ENCODE measurements at places on chromosomes 6 and 20.

- no peak for DNase-seq
These were observed 530 bp downstream of the GOPC start for GRCh38 chr6:117601811-117602150.

DNA sequence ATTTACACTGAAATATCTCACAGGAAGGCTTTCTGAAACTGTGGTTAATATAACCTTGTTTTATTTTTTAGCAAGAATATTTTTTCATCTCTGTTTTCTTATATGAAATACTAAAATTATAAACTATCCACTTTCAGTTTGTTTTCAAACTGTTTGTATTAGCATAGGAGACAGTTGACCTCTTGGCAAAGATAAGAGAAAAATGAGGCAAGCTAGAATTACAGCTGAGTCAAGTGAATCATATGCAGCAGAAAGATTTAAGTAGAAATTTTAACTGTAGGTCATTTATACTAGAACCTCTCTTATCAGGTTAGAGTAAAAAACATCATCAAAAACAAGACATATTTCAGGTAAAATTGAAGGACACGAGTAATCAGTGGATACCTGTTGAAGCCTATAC is 792.6 kb downstream of the PHF3 start:
- DNase-seq = no peak

- DNase-seq = no peak
These were observed 60.4 kb downstream of the TPD52L1 start for GRCh38 chr6:125213939-125214338.

DNA sequence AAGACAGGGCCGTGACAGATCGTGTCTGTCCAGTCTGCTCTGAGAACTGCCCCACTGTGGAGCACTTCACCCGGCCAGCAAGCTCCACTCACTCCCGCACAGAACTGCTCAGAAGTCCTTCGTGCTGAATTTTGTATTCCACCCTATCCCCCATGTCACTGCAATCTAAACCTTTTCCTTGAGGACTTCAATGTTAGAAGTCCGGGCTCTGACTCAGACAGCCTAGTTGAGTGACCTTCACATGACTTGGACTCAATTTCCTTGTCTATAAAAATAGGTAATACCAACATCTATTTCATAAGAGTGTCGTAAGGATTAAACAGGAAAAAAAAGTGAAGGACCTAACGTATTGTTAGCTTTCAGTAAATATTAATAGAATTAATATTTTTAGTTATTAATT is 161.6 kb downstream of the QRSL1 start:
- no peak for DNase-seq

- DNase-seq = no peak
These were observed 42.3 kb upstream of the PTPN1 start for GRCh38 chr20:50467718-50468356.

DNA sequence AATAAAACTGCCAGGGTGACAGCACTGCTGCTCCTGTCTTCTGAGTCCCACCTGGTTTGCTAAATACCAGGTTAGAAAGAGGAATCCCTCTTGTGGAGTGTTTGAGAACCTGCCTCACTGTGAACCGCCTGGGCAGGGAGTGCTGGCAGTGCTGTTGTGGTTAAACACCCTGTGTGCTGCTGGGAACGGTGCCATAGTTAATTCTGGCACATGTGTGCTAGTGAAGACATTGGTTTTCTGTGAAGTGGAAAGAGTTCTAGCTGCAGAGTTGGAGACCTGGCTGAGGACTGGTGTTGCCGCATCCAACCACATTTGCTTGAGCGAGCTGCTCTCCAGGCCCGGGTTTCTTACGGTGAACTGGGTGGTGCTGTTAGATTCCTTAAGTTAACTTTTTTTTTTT is 72.7 kb downstream of the IGF2R start:
- DNase-seq = no peak

- DNase-seq = peak; percentile 36
These were observed 146.0 kb downstream of the LAMP5 start for GRCh38 chr20:9660236-9660868.

- DNase-seq = no peak
These were observed 43.1 kb downstream of the RBM38 start for GRCh38 chr20:57434390-57434700.

GRCh38 chr6:63066055-63066704 is 145.1 kb upstream of the FKBP1C start:
- no peak for DNase-seq

DNA sequence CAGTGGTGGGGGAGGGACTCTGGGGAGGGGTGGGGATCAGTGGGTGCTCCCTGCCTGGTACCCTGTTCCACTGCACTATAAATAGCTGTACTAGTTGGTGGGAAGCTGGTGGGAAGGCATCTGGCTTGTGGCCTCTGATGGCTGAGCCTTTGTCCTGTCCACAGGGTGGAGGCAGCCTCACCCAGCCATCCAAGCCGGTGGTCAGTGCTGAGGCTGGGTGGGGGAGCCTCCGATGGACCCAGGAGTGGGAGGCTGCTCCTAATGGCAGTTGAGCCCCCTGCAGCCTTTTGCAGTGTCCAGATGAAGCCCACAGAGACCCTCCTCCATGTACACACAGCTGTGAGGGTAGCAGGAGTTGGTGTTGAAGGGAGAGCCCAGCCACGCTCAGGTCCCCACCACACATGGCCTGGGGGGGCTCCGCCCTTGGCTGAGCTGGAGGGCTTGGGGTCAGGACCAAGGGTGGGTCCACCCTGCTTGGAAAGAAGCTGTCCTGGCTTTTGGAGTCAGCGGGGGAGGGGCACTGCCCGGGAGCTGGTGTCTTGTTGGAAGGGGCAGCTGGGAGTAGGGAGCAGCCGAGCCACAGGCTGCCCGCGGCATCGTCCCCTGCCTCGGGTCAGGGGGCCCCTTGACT is 2.5 kb downstream of the PPDPF start:
- peak; percentile 10 for DNase-seq

DNA sequence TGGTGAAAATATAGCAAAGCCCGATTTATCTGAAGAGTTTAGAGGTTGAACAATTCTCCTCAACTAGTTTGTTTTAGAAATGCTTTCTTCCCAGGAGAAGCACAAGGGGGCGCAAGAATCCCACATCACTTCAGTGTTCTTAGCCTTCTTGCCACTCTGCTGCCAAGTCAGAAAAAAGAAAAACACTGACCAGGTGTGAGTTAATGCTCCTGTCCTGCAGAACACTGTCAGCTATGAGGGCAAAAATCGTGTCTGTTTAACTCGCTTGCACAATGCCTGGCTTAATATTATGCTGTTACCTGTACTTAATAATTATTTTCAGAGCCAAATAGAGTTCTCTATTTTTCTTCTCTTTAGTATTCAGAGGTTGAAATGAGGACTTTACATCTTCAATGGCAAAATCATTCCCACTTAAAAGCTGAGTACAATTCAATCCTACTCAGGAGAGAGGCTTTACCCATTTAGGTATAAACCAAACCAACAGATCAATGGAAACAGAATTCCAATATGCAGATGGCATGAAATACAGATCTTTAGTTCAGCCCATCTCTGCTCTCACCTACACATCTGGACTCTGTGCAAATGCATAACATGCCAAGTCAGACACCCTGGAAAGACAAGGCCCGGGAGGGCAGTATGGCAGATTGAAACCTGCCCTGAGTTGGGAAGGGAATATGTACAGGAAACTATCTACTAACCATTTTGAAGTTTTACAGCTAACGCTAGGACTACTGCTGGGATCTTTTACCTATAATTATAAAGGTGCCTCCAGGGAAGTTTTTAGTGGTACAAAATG is 71.4 kb upstream of the TULP1 start:
- peak; percentile 55 for DNase-seq

- DNase-seq = no peak
These were observed 13.5 kb downstream of the NCOA7 start for GRCh38 chr6:125804264-125804663.

DNA sequence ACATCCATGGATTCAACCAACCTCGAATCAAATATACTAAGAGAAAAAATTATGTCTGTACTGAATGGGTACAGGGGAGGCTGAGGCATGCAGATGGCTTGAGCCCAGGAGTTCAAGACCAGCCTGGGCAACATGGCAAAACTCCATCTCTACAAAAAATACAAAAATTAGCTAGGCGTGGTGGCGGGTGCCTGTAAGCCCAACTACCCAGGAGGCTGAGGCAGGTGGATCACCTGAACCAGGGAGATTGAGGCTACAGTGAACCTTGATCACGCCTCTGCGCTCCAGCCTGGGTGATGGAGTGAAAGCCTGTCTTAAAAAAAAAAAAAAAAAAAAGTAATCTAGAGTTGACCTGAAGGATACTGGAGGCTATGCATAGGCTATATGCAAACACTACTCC is 219.1 kb upstream of the SNX9 start:
- no peak for DNase-seq

- no peak for DNase-seq
These were observed 88.3 kb downstream of the CDYL start for GRCh38 chr6:4864519-4864918.

DNA sequence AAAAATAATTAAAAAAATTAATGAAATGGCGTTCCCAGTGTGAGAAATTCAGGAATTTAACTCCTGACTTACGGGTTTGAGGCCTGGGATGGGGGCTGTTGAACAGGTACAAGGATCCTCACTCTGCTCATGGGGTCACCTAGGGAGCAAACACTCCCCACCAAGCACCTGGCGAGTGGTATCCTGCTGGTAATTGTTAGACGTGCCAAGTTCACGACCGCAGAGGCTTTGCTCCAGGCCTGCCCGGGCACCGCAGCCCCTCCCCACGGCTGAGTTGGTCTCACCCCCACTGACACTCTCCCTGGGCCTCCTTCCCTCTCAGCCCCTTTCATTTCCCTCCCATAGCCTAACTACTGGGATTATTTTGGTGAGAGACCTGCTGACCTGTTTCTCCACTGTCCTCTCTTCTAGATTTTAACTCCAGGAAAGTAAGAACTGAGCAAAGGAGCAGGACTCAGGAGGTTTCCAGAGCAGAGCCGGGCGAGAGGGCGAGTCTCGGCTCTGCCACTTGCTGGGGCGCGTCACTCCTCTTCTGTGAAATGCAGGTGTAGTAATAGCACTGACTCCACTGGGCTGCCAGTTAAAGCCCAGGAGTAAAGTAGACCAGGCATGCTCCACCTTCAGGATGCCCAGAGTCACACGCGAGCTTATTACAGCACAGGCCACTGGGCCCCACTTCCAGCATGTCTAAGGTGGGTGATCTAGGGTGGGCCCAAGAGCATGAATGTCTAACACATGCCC is 22.8 kb downstream of the BMP7 start:
- no peak for DNase-seq

All from progenitor cell of endocrine pancreas (in vitro differentiated cells).